NCI-H1930 (cell line): ENCODE measurements at places on chromosomes 5 and 9.

DNA sequence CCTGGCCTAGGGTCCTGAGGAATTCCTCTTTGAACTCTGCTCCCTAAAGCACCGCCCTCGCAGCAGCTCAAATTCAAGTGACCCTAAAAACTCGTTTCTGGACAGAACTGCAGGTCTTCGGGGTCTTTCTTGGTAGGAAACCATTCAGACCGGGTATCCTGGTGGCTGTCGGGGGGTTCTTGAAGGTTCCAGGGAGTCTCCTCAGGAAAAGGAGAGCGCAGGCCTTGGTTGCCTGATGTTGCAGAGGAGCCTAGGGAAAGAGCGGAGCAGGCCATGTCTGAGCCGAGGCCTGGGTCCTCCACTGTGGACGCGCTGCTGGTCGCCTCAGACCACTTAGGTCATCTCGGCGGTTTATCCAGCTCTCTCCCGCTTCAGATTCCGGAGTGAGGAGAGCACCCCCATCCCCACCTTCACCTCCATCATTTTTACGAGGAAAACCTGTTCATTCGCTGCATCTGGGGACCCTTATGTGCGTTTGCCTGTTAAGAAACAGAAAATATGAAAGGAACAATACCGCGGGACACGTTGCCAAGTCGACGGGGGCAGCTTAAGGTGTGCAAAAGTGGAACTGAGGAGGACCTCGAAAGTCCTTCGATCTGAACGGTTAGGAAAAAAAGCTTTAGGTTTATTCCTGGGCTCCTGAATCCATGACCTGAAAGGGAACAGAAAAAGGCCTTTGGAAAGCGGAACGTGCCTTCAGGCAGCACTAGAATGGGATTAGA lies 299.4 kb downstream of the PARP8 start:
- no peak for DNase-seq

GRCh38 chr9:92360083-92360482 lies 34.3 kb downstream of the CENPP start:
- no peak for DNase-seq

GRCh38 chr5:167255926-167256325 lies 1035.5 kb upstream of the WWC1 start:
- no peak for DNase-seq

DNA sequence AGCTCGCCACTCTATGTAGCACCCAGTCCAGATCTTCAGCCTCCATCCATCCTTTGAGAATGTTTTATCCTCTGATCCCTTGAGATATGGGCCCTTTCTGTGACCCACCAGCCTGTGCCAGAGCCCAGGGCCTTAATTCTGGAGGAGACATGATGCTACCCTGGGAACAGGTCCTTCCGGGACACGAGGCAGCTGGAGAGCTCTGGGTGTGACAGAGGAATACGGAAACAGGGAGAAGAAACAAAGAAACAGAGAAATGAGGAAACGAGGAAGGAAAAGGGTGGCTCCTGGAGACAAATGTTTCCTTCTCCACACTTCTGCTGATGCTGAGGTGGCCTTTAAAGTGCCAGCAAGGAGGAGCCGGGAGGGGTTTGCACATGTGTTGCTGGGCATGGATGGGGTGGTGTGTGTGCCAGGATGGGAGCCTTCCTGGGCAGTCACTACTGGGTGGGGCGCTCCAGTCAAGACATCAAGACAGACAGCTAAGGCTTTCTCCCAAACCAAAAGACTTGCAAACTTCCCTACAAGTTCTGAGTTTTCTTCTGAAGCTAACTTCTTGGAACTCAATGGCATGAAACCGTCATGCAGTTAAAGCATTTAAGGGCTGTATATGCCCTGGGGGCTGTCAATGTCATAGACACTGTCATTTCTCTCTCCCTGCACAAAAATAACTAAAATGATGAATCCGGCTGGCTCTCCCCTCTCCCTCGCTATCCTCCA lies 22.8 kb upstream of the MARCHF6 start:
- no peak for DNase-seq

GRCh38 chr5:15476977-15477376 lies 23.0 kb upstream of the FBXL7 start:
- no peak for DNase-seq

- DNase-seq = no peak
These were observed 7.0 kb upstream of the IL12B start for GRCh38 chr5:159337016-159337955.

GRCh38 chr5:68217047-68217355 lies 1.4 kb downstream of the PIK3R1 start:
- no peak for DNase-seq

DNA sequence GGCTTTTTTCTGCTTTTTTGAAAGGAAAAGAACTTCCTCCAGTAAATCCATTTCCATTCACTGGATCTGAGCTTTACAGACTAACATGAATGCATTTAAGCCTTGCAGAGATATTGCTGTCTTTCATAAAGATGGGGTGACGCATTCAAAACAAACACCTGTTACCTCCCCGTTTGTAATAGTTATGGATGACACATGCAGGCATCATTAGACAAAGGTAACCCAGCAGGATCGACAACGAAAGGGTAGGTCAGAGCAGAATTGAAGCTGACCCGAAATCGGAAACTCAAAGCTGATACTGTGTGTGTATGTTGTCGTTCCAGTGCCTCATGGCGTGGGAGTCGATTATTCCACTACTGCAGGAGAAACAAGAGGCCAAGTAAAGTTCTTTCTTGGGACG lies 22.2 kb downstream of the SLC46A2 start:
- no peak for DNase-seq

- no peak for DNase-seq
These were observed 55.9 kb downstream of the TMEM215 start for GRCh38 chr9:32839013-32839885.
